ENCODE measurements at places on chromosomes 3 and 15.

DNA sequence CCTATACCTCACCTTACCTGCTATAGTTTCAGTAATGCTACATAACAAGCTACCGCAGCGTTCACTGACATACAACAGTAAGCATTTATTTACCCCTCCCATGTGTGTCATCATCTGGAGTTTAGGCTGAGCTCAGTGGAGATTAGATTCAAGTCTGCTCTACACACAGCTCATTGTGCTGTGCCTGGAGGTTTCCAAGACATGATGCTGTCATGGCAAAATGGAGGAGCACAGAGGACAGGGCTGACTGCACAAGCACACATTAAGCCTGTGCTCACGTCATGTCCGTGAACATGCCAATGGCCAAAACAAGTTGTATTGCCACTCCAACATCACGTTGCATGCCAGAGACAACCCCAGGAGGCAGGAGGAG lies 333.8 kb upstream of the TRIM42 start:
- no peak for DNase-seq

DNA sequence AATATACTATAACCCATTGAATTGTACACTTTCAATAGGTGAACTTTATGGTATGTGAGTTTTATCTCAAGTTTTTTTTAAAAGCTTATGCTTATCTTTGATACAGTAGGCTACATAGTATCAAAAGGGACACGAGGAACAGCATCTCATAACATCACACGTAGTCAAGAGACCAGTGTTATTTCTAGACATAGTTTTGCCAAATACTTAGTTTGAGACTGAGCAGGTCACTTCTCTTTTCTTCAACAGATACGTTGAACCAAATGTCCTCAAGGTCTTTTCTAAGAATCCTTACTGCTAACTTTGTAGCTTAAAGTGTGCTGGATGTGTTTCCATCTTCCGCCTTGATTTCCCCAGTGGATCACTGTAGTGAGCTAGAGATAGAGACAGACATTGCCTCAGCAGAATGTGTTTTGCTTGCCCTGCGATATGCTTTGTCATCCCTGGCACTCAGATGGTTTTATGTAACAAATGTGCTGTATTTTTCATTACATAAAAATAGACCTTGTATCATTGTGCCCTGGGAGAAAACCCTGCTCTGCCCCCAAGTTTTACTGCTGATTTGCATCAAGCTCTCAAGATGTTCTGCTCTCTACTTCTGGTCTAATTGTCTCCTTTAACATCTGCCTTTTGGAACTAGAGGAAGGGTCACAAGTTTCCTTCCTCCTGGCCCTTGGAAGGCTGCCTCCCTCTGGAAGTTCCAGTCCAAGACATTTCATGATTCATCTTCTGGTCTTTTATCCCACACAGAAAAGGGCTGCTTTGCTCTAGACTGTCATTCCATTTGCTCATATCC lies 426.4 kb upstream of the RGMA start:
- no peak for DNase-seq

GRCh38 chr3:61443886-61444285 lies 117.5 kb upstream of the PTPRG start:
- no peak for DNase-seq

- DNase-seq = no peak
These were observed 129.0 kb downstream of the SERPINI1 start for GRCh38 chr3:167864552-167864874.

DNA sequence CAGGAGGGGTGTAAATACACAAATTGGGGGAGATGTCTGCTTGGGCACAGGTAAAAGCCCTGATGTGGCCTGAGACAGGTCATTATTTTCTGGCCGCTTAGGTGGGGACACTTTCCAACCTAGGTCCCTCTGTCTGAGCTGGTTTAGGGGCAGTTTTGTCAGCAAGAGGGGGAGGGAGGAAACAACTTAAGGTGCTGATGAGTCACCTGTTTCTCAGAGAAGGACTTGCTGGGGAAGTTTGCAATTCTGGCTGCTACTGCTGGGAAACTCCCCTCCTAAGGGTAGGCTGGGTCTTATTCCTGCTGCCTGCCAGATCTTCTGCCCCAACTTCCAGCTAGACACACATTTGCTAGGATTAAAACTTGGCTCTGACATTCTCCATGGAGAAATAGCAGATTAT lies 4.8 kb upstream of the RHOV start:
- DNase-seq = no peak

DNA sequence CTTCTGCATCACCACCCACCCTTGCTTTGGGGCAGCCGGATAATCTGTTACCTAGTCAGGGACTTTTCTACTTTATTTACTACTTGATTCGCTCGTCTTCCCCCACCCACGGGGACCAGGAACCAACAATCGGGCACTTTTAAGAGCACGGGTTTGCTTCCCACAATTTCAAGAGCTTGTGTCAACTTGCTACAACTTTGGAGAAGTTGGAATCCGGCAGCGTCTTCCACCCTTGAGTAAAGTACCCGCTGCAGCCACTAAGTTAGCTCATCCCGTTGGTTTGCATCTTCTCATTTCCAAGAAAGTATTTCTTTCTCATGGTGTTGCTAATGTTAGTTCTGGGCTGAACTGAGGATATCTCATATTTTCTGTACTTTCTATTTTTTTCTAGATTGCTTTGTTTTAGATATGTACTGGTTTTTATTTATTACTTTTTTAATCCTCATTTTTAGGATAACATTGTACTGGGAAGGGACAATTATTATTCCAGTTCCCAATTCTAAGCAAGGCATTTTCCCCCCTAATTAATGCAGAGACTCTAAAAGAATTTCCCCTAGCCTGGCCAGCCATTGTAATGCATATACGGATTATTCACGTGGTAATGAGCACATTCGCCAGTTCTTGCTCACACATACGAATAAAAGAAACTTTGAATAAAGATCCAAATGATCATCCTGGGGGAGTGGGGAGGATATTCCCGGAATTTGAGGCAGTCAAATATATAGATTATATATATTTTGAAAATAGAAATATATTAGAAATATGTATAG lies 4.0 kb downstream of the SOX2 start:
- DNase-seq = no peak

- DNase-seq = no peak
These were observed 16.3 kb upstream of the LMCD1 start for GRCh38 chr3:8485141-8485870.

DNA sequence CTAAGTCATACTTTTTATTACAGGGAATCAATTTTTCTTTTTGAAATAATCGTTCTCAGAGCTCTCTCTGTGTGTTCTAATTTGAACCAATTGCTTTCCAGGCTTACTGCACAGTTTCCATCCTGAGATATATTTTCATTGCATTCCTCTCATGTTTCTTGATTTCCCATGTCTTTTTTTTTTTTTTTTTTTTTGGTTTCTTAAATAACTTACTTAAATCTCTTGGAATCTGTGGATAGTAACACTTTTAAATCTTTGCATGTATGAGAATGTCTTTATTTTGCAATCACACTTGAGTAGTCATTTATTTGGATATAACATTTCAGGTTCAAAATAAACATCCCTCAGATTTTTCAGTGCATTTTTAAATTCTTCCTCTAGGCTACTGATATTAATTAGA lies 14.5 kb upstream of the ABTB1 start:
- no peak for DNase-seq

DNA sequence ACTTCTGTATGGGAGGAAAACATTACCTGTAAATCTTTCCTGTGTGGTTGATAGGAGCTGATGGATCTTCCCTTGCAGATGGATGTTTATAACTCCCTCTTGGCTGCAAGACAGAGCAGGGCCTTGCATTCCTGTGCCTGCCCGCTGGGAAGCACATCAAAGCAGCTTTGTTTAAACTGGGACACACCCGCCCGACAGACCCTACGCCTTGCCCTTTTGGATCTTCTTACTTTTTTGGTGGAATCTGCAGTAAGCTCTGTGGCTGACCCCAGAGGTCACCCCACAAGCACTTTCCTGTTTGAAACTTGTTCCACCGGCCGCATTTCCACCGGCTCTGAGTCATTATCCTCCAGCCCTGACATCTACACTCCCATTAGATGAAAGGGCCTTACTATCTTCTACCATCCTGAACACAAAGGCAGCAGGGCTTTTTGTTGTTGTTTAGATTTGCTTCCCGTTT lies 244.1 kb upstream of the STT3B start:
- no peak for DNase-seq

DNA sequence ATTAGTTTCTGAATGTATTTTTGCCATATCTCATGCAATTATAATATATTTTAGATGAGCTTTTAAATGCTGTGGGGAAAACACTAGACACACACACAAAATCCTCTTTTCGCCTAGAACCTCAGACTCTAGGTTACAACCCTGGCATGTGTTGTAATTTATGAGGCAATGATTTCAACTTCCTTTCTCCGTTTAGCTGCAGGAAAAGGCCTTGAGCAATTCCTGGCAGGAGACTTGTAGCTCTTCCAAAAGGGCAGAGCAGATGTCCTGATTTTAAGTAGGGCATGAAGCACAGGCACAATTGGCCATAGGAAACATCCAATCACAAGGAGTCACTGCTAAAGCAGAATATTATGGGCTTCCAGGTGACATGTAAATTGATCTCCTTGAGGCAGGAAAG lies 82.0 kb downstream of the GPR156 start:
- DNase-seq = no peak

DNA sequence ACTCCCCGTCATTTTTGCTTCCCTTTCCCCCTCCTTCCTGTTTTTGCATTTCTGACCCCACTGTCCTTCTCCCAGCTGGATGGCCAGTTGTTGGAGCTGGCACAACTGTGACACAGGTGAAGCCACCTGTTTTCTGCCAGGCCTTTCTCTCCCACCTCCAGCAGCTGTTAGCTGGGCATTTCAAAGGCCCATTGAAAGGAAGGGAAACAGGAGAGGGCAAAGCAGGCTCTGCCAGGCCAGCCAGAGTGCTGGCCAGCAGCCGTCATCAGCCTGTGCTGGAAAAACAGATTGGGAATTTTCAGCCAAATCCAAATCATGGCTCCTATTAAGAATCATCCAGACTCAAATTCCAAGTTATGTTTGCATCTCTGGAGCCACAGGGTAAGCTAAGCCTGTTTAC lies 155.2 kb upstream of the C2CD4B start:
- no peak for DNase-seq

DNA sequence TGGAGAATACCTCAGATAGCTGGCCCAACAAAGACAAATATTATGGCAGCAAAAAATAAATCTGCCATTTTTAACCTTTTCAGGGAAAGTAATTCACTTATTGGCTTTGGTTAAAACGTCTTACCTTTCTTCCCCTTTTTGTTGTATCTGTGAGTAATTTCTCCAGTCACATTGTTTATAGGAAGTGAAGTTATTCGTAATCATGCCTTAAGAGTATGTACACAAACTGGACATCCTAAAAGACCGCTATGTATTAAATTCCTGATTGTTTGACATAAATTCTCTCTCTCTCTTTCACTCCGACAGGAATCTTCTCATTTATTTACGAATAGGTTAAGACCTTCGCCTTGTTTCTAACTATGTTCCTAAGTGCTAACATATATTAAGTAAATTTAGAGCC lies 474.0 kb downstream of the MECOM start:
- DNase-seq = no peak

DNA sequence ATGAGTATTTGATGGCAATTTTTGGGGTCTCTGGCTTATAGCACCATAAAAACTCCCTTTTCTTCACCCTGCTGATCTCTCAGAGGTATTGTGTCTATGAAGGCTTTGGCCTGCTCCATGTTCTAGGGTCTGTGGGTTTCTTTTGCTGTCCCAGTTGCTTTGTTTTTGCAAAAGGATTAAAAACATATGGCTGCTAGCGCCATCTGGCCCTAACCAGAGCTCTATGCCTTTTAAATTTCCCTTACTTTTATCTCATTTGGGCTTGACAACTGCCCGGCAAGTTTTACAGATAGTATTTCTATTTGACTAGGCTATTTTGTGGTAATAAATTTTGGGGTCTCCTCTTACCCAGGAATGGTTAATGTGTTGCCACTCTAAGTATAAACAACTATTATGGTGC lies 6.4 kb upstream of the GHRL start:
- no peak for DNase-seq

DNA sequence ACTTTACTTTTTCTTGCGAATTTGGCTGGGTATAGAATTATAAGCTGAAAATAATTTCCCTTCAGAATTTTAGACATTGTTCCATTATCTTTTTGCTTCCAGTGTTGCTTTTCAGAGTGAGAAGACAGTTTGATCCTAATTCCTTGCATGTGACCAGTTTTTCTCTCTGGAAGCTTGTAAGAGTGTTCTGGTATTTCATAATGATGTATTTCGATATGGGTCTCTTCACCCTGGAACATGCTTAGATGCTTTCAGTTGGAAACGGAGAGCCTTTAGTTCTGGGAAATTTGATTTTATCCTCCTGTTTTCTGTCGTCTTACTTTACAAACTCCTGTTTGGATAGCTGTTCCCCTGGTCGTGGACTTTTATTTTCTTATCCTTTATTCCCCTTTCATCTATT lies 13.9 kb downstream of the ALPK3 start:
- DNase-seq = no peak

DNA sequence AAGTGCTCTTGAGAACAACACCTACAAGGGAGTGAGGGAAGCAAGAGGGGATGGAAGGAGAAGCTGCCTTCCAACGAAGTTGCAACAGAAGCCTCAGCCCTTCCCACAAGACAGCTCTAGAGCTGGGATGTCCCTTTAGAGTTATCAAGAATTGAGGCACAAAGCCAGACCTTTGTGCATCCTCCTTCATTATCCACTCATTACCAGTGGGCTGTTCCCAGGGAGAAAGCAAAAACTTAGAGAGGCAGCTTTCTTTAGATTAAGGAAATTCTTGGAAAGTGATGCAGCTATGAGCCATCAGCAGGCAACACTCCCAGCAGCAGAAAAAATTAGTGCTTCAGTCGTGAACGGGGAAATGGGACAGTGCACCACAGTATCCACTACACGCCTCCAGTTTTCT lies 10.6 kb upstream of the CD96 start:
- no peak for DNase-seq

DNA sequence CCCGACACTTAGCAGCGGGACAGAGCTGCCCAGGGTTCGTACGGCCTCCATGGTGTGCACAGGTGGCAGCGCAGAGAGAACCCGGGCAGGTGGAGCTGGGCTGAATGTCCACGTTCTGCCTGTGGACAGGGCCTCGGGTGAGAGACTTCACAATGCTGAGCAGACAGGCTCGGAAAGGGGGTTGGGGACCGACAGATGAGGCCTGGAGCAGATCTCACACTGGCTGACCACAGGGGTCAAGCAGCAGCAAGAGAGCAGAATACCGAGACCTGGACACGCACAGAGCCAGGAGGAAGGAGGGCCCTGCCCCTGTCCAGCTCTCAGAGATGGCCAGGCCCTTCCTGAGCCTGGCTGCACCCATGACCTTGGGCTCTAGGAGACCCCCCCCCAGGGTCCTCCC lies 83.0 kb downstream of the VGLL4 start:
- no peak for DNase-seq

DNA sequence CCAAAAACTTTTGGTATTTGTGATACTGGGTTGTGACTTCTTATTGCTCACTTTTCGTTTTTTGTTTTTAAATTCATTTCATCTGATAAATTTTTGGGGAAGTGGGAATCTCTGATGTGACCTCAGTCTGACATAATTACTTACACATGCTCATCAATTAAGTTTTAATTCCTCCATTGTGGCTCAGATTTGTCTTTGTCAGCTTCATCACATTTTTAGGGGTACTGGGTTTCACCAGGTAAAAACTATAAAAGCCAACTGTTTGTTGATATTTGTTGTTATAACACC lies 425.3 kb upstream of the TGFBR2 start:
- DNase-seq = no peak
